ENCODE measurements at places on chromosomes 6 and 20.

GRCh38 chr6:5553767-5554166 is 292.5 kb downstream of the FARS2 start:
- DNase-seq = no peak

GRCh38 chr6:13762611-13763441 is 51.2 kb upstream of the RANBP9 start:
- DNase-seq = no peak

GRCh38 chr6:24966381-24966780 is 30.6 kb upstream of the RIPOR2 start:
- DNase-seq = no peak

DNA sequence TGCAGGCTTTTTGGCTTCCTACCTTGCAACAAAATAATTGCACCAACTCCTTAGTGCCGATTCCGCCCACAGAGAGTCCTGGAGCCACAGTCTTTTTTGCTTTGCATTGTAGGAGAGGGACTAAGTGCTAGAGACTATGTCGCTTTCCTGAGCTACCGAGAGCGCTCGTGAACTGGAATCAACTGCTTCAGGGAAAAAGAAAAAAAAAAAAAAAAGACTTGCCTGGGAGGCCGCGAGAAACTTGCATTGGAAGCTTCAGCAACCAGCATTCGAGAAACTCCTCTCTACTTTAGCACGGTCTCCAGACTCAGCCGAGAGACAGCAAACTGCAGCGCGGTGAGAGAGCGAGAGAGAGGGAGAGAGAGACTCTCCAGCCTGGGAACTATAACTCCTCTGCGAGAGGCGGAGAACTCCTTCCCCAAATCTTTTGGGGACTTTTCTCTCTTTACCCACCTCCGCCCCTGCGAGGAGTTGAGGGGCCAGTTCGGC is 420 bp downstream of the SOX4 start:
- DNase-seq = no peak

DNA sequence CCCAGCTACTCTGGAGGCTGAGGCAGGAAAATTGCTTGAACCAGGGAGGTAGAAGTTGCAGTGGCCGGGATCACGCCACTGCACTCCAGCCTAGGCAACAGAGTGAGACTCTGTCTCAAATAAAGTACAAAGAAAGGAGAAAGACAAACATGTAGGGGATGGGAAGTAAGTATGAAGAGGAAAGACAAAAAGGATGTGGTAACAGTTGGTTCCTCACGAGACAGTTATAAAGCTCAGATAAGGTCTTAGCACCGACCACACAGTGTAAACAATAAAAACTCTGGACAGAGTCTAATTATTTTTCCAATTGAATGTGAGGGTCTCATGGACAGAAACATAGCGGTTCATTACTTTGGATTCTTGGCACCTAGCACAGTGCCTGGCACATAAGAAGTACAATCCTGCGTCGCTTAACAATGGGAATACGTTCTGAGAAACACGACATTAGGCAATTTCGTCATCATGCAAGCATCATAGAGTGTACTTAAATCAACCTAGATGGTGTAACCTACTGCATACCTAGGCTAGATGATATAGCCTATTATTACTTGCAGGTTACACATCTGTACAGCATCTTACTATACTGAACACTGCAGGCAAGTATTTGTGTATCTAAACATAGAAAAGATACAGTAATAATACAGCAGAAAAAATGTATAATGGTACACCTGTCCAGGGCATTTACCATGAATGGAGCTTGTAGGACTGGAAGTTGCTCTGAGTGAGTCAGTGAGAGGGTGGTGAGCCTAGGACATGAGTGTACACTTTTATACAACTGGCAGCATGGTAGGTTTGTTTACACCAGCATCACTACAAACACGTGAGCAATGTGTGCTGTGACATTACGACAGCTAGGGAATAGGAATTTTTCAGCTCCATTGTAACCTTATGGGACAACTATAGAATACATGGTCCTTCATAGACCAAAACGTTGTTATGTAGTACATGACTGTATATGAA is 38.2 kb downstream of the MBOAT1 start:
- DNase-seq = peak; percentile 52

GRCh38 chr20:60013296-60014139 is 55.3 kb downstream of the CDH26 start:
- no peak for DNase-seq

- DNase-seq = no peak
Observed at GRCh38 chr20:33828326-33828844, 17.2 kb downstream of the CHMP4B start.

DNA sequence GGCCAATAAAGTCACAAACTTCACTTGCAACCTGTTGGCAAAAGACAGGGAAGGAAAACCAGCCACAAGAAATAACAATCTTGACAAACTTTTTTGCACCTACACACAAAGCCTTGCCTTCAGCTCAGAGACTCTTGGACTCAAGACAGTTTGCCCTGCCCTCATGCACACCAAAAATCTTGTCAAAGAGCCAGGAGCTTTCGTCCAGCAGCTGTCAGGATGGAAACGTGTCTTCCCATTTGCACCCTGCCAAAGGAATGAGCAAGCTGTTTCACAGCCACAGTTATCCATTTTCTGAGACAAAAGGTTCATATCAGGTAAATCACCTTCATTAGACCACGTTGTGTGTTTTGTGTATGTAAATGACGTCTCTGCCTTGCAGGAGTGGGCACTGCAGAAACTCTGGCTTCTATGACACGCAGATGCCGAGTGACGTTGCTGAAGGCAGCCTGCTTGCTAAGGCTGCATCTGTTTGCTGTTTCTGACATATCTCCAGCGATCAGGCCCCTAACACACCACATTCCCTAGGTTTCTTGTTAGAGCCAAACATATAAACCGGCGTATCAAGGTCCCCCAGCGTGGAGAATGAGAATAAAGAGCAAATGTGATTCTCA is 193.4 kb downstream of the SYNDIG1 start:
- DNase-seq = no peak

- no peak for DNase-seq
Observed at GRCh38 chr6:97456070-97456469, 173.1 kb upstream of the MMS22L start.

- no peak for DNase-seq
Observed at GRCh38 chr6:41186031-41186562, 14.9 kb downstream of the TREML2 start.

- peak; percentile 70 for DNase-seq
Observed at GRCh38 chr20:37564388-37565133, 36.9 kb upstream of the BLCAP start.

- no peak for DNase-seq
Observed at GRCh38 chr20:53076668-53077067, 104.5 kb downstream of the TSHZ2 start.

DNA sequence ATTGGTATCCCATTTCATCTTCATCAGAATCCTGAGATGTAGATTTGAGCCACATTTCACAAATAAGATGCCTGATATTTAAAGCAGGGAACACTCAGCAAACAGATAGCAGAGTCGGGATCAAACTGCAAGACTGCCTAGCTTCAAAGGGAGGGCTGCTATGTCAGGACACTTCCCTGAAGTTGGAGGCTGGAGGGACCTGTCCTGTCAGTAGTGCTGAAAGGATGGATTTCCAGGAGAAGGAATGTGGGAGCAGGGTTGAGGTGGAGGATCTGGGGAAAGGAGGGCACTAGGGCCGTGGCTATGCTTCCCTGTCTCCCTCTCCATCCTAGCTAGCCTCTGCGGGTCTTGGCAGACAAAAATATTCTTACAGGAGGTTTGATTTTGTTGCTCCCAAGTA is 32.2 kb downstream of the COX4I2 start:
- DNase-seq = no peak

DNA sequence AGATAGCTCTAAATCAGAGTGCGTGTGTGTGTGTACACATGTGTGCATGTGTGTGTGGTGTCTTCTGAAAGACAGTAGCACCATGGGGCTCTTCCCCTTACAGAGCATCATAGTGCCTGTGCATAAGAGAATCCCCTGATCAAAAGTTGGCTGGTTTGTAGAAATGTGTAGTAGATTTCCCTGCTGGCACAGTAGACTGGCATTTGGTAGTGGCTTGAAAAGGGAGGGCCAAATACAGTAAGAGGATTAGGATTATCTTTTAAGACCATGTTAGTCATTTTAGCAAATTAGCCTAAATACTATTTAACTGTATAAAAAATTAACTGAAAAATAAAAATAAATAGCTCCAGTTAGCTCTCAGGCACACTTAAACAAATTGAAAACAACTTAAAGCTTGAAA is 112.6 kb downstream of the B3GAT2 start:
- DNase-seq = no peak

GRCh38 chr20:46089167-46089416 is 670 bp downstream of the NCOA5 start:
- no peak for DNase-seq

- peak; percentile 33 for DNase-seq
Observed at GRCh38 chr6:84777888-84778287, 13.5 kb upstream of the TBX18 start.

DNA sequence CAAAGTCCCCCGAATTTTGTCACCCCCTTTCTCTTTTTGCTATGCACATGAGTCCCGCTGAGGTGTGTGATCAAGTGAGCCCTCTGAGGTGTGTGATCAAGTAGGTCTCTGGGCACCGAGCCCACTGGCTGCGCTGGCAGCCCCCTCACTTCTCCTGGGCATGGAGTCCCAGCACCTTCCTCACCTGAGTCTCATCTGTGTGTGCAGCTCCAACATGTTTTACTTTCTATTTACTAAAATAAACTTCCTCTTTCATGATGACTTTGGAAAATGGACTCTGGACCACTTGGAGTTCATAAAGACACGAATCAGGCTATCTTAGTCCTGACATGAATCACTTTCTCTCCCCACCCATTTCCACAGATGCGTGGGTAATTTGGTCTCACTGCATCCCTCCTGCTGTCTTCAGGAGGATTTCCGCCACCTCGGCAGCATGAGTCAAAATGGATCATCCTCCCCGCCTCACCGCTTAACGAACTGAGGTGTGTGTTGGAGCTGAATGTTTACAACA is 39.8 kb downstream of the PRDM1 start:
- DNase-seq = no peak

DNA sequence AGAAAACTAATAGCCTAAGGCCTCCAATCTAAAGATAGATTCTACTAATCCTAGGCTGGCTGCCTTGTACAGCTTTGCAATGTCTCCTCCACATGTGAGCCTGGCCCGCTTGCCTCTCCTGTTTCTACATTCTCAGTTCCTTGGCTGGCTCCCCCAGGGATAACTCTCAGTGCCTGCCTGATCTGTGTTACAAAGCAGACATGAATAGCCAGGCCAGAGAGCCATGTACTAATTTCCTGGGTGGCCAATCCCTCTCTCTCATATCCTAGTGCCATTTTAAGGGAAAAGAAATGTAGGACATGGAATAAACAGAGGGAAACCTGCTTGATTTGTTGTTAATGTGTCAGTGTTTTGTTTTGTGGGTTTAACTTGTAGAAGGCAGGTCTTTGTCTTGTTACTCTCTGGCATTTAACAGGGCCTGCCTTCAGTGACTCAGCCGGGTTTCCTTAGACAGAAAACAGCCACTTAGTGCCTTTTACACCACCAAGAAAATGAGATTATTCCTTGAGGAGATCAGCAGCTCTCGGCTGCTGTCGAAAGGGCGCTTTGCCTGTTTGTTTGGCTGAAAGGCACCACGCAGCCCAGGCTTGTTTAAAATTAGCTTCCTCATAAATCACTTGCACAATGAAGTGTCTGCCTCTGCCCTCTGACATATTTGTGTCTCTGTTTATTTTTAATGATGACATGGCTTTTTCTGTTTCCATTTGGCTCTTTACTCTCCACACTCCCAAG is 702.7 kb downstream of the MAFB start:
- no peak for DNase-seq

DNA sequence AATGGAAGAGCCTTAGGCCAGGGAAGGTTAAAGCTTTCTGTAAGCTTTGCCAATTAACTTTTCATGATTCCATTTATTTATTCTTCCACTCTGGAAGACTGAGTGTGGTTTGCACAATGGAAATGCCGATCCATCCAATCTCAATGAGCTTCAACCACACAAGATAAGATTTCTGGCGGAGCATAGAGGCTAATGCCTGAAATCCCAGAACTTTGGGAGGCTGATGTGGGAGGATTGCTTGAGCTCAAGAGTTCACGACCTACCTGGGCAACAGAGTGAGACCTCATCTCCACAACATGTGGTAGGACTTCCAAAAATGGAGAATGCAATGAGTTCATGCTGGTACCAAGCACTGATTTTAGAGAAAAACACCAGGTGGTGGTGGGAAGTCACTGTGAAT is 6.2 kb downstream of the ENPP1 start:
- DNase-seq = no peak

GRCh38 chr6:5937936-5938706 is 68.6 kb downstream of the NRN1 start:
- no peak for DNase-seq

DNA sequence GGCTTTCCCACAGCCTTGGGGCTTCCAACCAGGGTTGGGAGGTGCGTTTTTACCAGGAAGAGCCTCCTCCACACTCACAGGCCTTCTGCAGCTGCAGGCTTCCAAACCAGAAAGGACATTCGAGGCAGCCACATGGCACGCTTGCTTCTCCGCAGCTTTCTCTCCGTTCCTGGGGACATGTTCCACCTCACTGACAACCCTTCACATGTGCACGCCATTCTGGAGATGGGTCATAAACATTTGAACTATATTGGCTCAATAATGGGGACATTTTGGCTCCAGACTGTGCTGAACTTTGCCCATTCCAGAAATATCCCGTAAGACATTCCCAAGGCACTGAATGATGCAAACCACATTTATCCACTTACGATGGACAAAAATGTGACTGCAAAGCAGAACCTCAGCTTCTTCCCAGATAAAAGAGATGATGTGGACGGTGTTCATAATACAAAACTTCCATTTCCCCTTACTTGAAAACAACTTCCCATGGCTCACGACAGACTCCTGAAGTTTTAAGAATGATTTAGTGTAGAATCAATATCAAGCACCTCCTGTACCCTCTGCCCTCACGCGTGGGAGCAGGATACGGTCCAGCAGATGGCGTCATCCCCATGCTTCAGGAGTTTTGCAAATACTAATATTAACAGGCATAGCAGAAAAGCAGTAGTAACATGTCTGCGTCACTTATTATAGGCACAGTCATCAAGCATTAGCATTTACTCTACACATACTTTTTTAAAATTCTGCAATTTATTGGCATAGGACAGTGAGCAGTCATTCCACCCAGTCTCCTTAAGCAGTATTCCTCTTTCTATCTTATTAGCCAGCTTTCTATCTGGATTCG is 25.4 kb upstream of the FOXF2 start:
- DNase-seq = peak; percentile 16

DNA sequence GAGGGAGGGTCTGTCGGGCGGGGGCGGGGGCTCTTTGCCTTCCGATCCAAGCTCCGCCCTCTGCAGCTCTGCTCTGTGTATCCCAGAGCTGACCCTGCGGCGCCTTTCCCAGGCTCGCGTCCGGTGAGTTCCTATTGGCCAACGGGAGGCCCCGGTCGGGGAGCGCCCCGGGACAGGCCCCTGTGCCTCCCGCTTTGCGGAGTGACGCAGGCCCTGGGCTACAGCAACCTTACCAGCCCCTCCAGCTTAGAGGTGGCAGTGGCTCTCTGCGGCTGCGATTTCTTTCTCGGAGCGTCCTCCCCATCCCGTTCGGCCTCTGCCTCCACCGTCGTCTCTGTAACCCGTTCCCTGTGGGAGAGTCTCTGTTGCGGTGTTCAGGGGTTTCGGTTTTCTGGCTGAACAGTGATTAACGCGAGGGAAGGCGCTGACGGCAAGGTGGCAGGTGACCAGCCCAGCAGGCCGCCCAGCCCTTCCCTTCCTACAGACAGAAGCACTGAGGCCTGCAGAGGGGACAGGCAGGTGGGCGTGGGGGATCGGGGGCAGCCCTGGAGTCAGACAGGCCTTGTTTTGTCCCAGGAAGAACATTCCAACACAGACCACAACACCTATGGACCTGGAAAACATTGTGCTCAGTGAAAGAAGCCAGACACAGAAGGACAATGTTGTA is 18.1 kb upstream of the CEBPB start:
- no peak for DNase-seq

Data from PC-3 (cell line).